Forelimb muscle (tissue), 1 donor: ENCODE measurements at places on chromosomes 13 and 19.

DNA sequence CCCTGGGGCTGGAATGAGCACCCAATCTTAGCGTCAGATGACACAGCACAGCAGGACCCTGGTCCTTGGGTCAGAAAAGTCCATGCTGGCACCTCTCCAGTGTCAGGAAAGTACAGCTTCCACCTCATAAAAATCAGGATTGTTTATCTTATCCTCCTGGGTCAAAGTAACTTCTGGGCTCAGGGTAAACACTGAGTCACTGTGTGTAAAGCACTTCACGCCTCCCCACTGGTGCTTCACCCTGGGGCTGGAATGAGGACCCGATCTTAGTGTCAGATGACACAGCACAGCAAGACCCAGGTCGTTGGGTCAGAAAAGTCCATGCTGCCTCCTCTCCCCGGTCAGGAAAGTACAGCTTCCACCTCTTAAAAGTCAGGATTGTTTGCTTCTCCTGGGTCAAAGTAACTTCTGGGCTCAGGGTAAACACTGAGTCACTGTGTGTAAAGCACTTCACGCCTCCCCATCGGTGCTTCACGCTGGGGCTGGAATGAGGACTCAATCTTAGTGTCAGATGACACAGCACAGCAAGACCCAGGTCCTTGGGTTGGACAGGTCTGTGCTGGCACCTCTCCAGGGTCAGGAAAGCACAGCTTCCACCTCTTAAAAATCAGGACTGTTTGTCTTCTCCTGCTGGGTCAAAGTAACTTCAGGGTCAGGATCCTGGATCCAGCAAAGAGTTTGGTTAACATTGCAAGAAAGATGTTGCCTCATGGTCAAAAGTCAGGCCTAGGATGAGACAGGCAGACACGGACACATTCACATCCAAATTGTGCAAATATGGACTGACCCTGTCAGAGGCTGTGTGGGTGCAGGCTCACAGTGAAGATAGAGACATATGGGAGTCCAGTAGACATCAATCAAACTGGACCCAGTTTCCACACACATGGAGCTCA, 39.2 kb upstream of the CYP2A7 start:
- no peak for DNase-seq

GRCh38 chr13:31920727-31921100, 110.9 kb upstream of the FRY start:
- no peak for DNase-seq

DNA sequence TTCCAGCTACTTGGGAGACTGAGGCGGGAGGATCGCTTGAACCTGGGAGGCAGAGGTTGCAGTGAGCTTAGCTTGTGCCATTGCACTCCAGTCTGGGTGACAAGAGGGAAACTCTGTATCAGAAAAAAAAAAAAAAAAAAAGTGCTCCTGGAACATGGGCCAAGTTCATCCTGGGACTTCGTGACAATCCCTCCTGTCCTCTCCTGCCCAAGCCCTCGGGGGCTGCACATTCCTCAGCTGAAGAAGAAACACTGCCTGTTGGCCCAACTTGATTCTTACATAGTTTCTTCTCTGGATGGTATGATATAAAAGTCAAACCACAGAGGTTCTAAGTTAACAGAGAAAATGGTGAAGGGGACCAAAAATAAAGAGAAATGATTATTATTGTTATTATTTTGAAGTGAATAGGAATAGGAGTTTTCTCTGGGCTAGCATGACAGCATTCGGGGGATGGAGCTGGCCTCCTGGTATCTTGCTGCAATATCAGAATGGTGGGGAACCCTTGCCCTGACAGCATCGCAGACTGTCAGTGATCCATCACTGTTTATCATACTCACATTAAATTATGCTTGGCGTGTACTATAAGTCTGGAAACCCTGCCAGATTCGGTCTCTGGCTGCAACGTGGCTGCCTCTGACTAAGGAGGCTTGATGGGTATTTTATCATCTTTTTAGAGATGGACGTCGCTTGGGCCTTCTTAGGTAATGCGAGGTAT, 113.7 kb upstream of the OXGR1 start:
- DNase-seq: no peak

GRCh38 chr13:83710133-83710515, 172.2 kb downstream of the SLITRK1 start:
- no peak for DNase-seq

DNA sequence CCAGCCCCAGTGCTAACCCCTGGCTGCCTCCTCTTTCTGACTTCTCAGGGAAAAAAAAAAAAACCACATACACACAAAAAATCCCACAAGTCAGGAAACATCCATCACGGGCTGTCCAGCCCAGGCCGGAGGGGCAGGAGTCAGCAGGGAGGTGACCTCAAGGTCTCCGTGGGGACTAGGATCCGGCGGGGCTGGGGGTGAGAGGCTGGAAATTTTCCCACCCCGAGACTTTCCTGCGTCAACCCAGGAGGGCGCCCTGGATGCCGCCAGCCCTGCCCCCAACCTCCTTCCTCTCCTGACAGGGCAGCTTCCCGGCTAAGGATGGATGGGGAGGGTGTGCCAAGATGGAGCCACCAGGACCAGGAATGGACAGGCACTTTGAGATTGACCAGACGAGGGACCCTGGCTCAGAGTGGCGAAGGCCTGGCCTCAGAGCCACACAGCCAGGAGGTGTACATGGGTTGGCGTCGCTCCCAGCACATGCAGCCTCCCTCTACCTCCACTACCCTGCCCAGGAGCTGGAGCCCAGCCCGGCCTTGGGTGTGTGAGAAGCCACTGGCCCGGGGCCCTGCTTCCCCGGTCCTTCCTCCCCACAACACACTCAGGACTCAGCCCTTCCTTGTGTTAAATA, 33.3 kb downstream of the BLOC1S3 start:
- no peak for DNase-seq
